ENCODE measurements at places on chromosomes 4 and X.

DNA sequence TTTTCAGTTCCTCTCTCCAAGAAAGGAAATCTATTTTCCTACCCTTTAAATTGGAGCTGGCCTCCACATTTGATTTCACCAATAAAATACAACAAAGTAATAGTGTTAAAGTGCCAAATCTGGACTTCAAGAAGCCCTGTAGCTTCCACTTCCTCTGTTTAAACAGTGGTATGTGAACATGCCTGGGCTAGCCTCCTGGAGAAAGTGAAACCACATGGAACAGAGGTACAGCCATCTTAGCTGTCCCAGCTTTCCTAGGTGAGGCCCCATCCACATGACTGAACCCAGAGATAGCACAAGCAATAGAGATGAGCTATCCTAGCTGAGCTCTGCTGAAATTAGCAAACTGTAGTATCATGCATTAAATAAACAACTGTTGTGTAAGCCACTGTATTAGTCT lies 131.8 kb upstream of the VCX start:
- DNase-seq = no peak

- no peak for DNase-seq
Measured at GRCh38 chrX:20352935-20353336, 86.2 kb upstream of the RPS6KA3 start.

- DNase-seq = no peak
Measured at GRCh38 chr4:19580095-19580494, 671.6 kb upstream of the SLIT2 start.

DNA sequence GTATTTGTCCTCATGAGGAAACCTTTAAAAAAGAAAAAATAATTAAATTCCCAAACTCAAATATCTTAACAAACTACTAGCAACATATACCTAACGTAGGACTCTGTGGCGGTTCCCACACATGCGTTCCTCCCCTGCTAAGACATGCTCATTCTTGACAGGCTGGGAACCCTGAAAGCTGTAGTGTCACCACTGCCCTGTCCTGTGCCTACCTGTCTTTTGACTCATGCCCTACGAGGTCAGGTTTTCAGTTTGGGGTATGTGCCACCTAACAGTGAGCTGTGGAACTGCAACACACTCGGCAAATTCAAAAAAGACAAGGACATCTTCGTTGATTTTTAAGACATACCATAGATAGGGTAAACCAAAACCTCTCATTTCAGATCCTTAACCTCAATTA lies 17.8 kb downstream of the IDS start:
- DNase-seq = no peak

GRCh38 chr4:48960988-48961635 lies 25.0 kb upstream of the CWH43 start:
- DNase-seq = no peak

DNA sequence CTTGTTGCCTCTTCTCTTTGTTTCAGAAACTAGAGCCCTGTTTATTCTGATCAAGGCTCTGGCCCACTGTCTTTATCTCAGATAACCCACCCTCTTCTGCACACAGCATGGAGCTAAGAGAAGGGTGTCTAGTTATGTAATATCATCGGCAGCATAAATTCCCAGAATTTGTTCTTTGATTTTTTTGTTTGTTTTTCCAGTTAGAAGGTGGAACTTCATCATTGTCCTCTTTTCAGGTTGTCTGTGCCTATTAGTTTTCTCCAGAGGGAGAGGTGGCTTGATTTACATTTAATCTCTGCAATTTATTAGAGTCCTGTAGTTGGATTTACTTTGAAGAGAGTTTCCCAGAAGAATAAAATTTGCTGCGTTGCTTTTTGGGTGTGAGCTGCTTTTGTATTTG lies 15.2 kb upstream of the F11 start:
- DNase-seq = no peak

GRCh38 chr4:113440371-113440770 lies 321.2 kb downstream of the CAMK2D start:
- no peak for DNase-seq

GRCh38 chr4:39365360-39365759 lies 802 bp downstream of the RFC1 start:
- no peak for DNase-seq

DNA sequence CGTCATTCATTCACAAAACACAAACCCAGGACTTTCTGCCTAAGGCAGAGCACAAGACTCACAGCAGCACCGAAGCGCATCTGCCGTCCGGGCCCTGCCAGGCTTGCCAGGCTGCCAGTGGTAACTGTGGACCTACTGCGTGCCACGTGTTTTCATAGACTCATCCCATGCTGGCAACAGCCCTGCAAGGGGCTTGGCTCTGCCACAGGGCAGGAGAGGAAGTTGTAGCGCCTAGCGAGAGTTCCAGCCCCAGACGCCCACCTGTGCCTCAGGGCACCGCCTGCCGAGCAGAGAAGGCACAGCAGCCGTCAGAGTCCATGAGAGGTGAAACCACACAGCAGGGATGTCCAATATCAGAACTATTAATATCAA lies 18.9 kb upstream of the MRFAP1 start:
- DNase-seq = no peak

GRCh38 chr4:155679343-155679742 lies 12.7 kb downstream of the GUCY1A1 start:
- no peak for DNase-seq

DNA sequence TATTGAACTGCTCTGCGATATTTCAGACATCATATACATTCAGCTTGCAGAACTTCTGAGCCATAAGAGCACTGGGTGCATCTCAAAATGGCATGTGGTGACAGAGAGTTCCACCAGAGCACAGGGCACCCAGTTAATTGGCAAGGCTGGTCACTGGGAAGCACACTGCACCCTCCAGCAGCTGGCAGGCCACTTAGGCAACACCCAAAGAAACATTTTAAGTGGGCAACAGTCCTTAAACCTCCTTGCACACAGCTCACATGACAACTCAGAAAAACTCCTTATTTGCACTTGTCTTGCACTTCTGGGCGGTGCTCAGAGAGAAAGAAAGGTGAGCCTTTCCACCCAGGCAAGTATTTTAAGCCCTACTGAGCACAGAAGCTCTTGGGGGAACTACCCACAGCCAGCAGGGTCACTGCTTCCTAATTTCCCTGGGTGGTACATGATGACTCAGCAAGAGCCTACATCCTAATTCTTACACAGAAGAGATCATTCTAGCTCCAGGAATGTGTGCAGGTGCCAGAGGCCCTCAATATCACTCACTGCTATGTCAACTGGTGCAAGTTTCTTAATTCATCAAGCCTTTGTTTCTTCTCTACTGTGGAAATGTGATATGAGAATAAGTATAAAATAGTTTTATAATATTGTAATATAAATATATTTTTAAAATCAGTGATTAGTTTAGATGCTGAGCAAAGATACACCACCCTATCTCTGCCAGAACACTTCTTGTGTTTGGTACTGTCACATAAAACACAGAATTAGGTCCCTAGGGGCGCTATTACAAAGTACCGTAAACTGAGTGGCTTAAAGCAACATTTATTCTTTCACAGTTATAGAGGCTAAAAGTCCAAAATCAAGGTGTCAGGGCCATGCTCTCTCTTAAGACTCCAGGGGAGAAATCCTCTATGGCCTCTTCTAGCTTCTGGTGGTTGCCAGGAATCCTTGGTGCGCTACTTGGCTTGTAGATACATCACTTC lies 155.1 kb upstream of the PPARGC1A start:
- DNase-seq = no peak

- DNase-seq = no peak
Measured at GRCh38 chr4:128517096-128517738, 229.6 kb upstream of the PGRMC2 start.

GRCh38 chr4:167234316-167234881 lies at the start of gene SPOCK3:
Gene SPOCK3, minus strand, starts transcription at chr4:167234494.
- DNase-seq = no peak

- no peak for DNase-seq
Measured at GRCh38 chrX:68506649-68507048, 7.8 kb downstream of the YIPF6 start.
